ENCODE measurements at places on chromosomes 3 and 15.

DNA sequence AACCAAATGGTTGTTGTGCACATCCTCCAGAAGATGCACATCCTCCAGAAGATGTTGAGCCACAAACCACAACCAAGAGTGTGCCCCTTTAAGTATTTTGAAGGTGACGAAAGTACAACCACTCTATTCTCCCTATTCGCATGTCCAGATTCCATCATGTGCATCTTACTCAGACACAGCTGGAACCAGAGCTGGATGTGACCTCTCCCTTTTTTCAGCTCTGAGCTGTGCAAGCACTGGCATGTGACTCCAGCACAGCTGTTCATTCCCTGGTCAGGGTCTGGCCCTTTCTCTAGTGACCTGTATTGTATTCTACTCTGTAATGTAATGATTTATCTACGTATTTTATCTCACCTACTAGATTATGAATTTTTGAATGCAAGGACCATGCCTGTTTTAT is 29.3 kb upstream of the DLG1 start:
- H3K27ac ChIP-seq, result peak overlapping the region; percentile 50
- H3K4me1 ChIP-seq, result peaks cover 7% of the 10 kb centered on the region
- no peak for DNase-seq

- no peak overlapping the region for H3K4me3 ChIP-seq
- no peak overlapping the region for H3K27ac ChIP-seq
- H3K4me1 ChIP-seq, result peaks cover 22% of the 10 kb centered on the region
- H3K36me3 ChIP-seq, result peaks cover 4% of the 10 kb centered on the region
These were observed 91.8 kb downstream of the DNAJB8 start for GRCh38 chr3:128374746-128375445.

- peak overlapping the region; percentile 67 for H3K27ac ChIP-seq
- H3K4me3 ChIP-seq, result peak overlapping the region; percentile 67
- H3K36me3 ChIP-seq, result no peaks in the 10 kb centered on the region
- DNase-seq, result no peak
- H3K27me3 ChIP-seq, result no peaks in the 10 kb centered on the region
These were observed 6.0 kb upstream of the SRP14 start for GRCh38 chr15:40044717-40045571.

DNA sequence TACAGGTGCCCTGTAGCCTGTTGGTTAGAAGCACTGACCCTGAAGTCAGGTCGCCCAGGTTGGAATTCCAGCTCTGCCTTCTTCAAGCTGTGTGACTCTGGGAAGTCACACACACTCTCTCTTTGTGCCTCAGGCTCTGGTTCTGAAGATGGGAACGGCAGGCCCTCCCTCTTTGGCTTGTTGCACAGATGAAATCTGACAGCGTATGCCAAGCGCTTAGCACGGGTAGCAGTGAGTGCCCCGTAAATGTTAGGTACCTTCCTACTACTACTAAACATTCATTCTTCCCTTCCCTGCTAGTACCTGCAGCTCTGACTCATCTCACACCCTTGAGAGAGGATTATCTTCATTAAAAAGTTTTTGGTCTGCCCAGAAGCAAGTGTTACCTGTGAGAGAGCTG is 139.0 kb downstream of the PGPEP1L start:
- no peaks in the 10 kb centered on the region for H3K36me3 ChIP-seq
- H3K4me1 ChIP-seq, result peaks cover 83% of the 10 kb centered on the region
- DNase-seq, result no peak
- H3K27ac ChIP-seq, result peak overlapping the region; percentile 84
- no peaks in the 10 kb centered on the region for H3K27me3 ChIP-seq
- no peak overlapping the region for H3K4me3 ChIP-seq

GRCh38 chr3:192331749-192332385 is 395.5 kb downstream of the FGF12 start:
- H3K27ac ChIP-seq, result no peak overlapping the region
- H3K4me3 ChIP-seq, result no peak overlapping the region
- H3K36me3 ChIP-seq, result no peaks in the 10 kb centered on the region
- no peak for DNase-seq
- H3K4me1 ChIP-seq, result no peaks in the 10 kb centered on the region

DNA sequence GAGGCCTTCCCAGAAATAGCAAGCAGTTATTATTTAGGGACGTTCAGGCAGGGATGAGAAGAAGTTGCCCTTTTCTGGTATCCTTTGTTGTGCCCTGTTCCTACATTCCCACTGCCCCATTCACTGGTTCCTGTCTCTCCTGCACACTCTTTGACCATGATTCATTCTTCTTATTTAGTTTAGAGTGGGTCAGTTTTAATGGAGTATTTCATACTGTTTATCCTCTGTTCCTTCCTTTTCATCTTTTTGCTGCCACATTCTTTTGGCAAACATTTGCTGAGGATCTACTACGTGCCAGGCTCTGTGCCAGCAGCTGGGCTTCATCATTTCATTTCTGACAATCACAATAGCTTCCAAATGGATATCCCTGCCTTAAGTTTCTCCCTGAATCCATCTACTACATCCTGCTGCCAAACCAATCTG is 11.8 kb upstream of the EID1 start:
- no peaks in the 10 kb centered on the region for H3K27me3 ChIP-seq
- no peak overlapping the region for H3K4me3 ChIP-seq
- peaks cover 2% of the 10 kb centered on the region for H3K36me3 ChIP-seq
- H3K27ac ChIP-seq, result peak overlapping the region; percentile 94

Measured in chondrocyte (in vitro differentiated cells).